ENCODE measurements at places on chromosomes 6 and 20.

- no peak for DNase-seq
Observed at GRCh38 chr20:33097001-33097400, 17.6 kb downstream of the BPIFB4 start.

GRCh38 chr6:164911873-164912580, 397.4 kb downstream of the C6orf118 start:
- no peak for DNase-seq

- DNase-seq: no peak
Observed at GRCh38 chr6:74069089-74069581, 373.1 kb downstream of the CD109 start.

DNA sequence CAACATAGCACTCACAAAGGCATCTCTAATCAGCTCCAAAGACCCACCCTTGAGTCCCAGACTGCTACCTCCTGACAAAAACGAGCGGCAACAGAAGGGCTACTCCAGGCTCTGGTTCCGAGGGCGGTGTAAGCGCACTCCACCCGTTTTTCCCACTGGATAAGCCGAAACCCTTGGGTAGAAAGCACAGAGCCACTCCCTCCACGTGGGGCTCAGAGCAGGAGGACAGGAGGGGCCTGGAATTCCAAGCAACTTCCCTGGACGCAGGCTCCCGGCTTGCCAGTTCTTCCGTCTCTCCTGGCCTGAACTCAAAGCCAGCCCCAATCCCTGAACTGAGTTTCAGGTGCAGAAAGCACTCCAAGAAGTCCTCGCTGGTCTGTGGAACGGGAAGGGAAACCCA, 7.4 kb downstream of the GMEB2 start:
- no peak for DNase-seq

DNA sequence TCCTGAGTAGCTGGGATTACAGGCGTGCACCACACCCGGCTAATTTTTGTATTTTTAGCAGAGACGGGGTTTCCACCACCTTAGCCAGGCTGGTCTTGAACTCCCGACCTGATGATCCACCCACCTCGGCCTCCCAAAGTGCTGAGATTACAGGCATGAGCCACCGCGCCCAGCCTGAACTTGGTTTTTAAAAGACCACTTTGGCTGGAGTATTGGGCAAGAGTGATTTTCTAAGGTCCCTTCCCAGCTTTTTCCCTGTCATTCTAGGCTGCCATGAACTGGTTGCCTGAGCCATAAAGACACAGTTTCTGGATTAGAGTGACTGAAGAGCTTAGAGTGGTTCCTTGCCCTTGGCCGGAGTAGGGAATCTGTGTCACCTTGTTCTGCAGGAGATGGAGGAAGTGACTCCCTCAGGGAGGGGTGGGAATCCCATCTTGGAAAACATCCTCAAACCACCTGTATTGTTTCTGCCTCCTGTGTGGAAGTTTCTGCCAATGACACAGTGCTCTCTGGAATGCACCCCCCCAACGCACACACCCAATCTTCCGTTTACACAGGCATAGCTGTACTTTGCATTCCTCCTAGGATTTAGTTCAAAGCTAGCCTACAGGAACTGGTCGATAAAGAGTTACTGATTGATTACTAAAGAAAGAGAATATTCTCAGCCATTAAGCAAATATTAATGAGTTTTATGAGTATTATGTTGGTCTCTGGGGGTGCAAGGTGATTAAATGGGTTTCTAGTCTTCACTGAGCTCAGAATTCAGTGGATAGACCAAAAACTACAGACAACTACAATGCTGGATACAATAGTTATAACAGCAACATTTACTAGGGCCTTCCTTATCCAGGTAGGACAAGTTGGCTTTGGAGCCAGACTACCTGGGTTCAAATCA, 18.2 kb downstream of the BCL2L1 start:
- DNase-seq: no peak

GRCh38 chr20:50969912-50970311, 11.3 kb downstream of the MOCS3 start:
- DNase-seq: no peak
